Activated T-helper 2 cell treated with anti-CD3 and anti-CD28 coated beads, Interferon-gamma antibody, Interleukin-2, Interleukin-4, amounts not matched to agents 10 μg/mL and 5 μg/mL and 100 μg/mL, durations not matched to agents 14 hours and 24 hours and 36 hours (primary cell): ENCODE measurements at places on chromosomes 6 and 20. TPM values are rescaled to one million over a fixed set of nuclear protein-coding genes. Genes with fewer than 3 reads are reported as not detected.

Gene C6orf58
- total RNA-seq, result not detected in 2 replicates

DNA sequence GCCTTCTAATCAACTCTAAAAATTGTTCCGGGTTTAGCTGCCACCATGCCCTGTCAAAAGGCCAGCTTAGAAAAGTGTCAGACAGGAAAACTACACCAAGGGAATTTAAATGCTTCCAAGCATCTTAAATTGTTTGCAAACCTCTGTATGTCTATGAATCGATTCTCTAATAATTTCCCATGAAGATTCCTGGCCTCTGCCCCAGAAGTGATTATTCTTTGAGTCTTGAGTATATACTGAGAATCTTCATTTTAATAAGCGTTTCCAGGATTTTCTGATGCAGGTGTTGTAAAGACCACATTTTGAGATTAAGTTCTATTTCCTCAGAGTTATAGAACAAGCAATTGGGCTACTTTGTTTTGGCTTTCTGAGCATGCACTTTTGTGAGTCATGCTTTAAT is 471.8 kb upstream of the JAG1 start:
- no peak for DNase-seq

Gene GSTA5
- total RNA-seq, result not detected in 2 replicates

- DNase-seq, result no peak
Observed at GRCh38 chr6:122730775-122731386, 48.6 kb upstream of the FABP7 start.

Gene TNFRSF6B
- total RNA-seq, result not detected in 2 replicates

DNA sequence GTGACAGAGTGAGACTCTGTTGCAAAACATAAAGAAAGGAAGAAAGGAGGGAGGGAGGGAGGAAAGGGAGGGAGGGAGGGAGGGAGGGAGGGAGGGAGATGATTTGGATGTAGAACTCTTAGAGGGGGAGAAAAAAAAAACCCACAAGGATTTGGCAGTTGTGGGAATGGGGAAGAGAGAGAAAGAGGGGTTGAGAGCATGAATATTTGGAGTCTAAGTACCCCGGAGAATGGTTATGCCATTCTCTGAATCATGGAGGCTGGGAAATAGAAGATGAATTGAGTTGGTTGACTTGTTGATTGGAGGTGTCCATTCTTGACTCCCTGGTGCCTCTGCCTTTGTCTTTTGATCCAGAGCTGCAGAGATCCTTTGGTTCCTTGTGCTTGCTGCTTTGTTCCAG is 35.7 kb downstream of the RALY start:
- no peak for DNase-seq

Gene C6orf118
- not detected in 2 replicates for total RNA-seq

DNA sequence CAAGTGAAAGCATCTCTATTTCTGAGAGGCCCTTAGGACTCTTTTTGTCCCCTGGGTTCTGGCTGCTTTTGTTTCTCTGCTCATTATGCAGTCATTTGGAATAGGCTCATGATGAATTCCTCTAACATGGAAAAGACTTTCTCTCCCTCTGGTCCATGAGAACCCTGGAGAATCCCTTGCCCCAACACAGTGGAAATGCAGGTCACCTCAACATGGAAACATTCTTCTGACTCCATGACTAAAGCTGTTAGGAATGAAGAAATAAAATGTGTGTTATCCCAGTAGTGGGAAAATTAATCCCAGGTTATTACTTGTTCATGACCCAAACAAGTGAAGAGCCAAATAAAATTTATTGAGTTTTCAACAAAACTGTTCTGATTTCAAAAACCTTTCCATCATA is 458.6 kb downstream of the EPM2A start:
- no peak for DNase-seq

DNA sequence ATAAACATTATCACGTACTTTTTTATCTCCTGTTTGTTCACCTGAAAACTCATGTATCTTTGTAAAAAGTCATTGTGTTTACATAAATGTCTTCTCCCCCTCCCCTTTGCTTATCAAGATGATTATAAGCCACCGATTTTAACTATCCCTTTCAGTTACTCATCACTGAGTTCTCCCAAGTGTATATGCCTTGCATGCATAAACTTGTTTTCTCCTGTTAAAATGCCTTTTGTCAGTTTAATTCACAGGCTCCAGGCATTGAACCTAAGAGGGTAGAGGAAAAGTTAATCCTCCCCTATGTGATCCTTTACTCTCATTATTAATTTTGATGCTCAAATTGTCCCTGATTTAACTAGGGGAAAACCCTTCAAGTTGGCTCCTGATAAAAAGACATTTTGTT is 24.2 kb downstream of the ANKEF1 start:
- no peak for DNase-seq

Gene VSTM2L
- total RNA-seq, result 0.23 TPM in 1 of 2 replicates, not detected in the other

DNA sequence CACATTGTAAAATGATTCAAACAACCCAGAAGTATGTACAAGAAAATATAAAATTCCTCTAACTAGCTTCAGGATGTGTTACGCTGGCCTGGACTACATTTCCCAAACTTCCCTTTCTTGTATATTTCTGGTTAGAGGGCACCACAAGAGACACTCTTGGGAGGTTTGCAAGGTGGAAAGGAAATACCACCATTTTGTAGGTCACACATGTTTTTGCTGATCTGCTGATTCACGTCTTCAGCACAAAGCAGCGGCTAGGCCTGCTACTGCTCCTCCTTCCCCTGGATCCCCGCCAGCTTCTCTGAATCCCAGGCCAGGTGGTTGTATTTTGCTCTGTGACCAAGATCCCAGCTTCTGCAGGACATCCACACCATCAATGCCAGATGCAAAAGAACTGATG is 104.2 kb downstream of the AGPAT4 start:
- DNase-seq, result no peak

DNA sequence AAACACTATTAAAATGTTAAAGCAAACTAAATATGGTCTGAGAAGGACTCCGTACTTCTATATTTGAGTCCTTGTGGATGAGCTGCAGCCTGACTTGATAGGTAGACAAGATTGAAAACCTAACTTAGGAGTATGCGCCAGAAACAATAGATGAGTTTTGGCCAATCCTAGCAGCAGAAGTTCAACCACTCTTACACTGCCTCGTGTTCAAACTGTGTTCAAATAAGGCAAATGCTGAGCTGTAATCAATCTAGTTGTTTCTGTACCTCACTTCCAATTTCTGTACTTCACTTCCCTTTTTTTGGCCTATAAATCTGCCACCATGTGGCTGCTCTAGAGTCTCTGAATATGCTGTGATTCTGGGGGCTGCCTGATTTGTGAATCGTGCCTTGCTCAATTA is 13.2 kb upstream of the SERINC1 start:
- DNase-seq, result no peak

- no peak for DNase-seq
Observed at GRCh38 chr6:37988127-37988526, 168.6 kb downstream of the ZFAND3 start.

Gene ULBP2
- 0.14 and 0.18 TPM in 2 replicates for total RNA-seq

DNA sequence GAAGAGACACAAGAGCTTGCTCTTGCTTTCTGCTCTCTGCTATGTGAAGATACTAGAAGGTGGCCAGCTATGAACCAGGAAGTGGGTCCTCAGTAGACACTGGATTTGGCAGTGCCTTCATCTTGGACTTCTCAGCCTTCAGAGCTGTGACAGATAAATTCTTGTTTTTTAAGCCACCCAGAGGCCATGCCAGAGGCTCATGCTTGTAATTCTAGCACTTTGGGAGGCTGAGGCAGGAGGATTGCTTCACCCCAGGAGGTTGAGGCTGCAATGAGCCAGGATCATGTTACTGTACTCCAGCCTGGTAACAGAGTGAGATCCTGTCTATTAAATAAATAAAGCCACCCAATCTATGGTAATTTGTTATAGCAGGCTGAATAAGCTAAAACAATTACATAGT is 185.5 kb upstream of the SALL4 start:
- DNase-seq, result no peak

DNA sequence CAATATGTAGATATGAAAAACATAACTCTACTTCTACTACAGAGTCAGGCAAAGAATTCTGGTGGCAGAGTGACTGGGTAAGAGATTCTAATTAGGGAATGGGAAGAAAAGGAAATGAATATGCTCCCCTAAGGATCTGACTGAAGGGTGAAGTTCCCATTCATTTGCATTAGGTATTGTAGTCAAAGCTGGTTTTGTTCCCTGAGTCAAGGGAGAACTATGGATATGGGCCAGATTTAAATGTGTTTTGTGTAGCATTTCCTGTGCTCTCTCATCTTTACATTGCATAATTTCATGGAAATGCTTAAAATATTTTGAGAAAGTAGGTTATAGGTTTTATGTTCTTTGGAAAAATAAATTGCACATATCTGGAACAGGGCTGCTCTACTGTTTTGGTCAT is 299.7 kb downstream of the BTBD3 start:
- DNase-seq, result no peak

DNA sequence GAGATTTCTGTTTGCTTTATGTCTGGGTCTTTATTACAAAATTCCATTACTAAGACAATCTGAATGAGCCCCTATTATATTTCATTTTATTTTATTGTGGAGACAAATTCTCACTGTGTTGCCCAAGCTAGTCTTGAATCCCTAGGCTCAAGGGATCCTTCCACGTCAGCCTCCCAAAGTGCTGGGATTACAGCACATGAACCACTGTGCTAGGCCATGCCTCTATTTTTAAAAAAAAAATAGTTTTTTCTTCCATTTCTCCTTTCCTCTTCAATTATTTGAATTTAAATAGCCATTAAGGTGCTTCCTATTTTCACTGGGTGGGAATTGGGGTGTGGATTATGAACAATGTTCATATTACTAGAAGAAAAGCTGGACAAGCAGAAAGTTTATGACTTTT is 1587.4 kb downstream of the GRIK2 start:
- no peak for DNase-seq

Gene E2F1
- 63.8 and 64.2 TPM in 2 replicates for total RNA-seq

- DNase-seq, result no peak
Observed at GRCh38 chr6:166825553-166826145, 130.7 kb downstream of the RNASET2 start.

GRCh38 chr20:11912013-11912658 is 5.6 kb upstream of the BTBD3 start:
- no peak for DNase-seq

- DNase-seq, result no peak
Observed at GRCh38 chr6:69957985-69958559, 91.7 kb downstream of the COL19A1 start.

Gene SEMG1
- total RNA-seq, result not detected in 2 replicates
